ENCODE measurements at places on chromosomes 11 and 22. TPM values are rescaled to one million over a fixed set of nuclear protein-coding genes. Genes with fewer than 3 reads are reported as not detected.

PNPLA3 gene
- 0.54 TPM for total RNA-seq

PHLDB1 gene
- 118 TPM for total RNA-seq

SYT12 gene
- total RNA-seq: 4.2 TPM

NXPE4 gene
- total RNA-seq: 0.63 TPM

IGSF22 gene
- 2.5 TPM for total RNA-seq

OR10AG1 gene
- total RNA-seq: not detected

NXPE1 gene
- 0.25 TPM for total RNA-seq

LUZP2 gene
- total RNA-seq: 0.19 TPM

OR5A1 gene
- not detected for total RNA-seq

SNX32 gene
- 1.0 TPM for total RNA-seq

ALDH3B1 gene
- 42.7 TPM for total RNA-seq

SCGB1C1 gene
- not detected for total RNA-seq

OR8K3 gene
- not detected for total RNA-seq

XNDC1N gene
- total RNA-seq: 14.3 TPM

CCDC15 gene
- 1.5 TPM for total RNA-seq

AP5B1 gene
- 18.3 TPM for total RNA-seq

CRACR2B gene
- total RNA-seq: 22.6 TPM

TTC36 gene
- 1.1 TPM for total RNA-seq

AQP11 gene
- 1.4 TPM for total RNA-seq

CNTF gene
- total RNA-seq: 1.2 TPM

MS4A8 gene
- not detected for total RNA-seq

LRFN4 gene
- total RNA-seq: 22.3 TPM

NAV2 gene
- 37.7 TPM for total RNA-seq

GPR83 gene
- 0.28 TPM for total RNA-seq

SYNGR1 gene
- total RNA-seq: 21.5 TPM

BSX gene
- total RNA-seq: not detected
